Erythroblast (primary cell): ENCODE measurements at places on chromosomes 11 and 22.

GRCh38 chr22:44666207-44666585 is 35.8 kb upstream of the PRR5 start:
- DNase-seq = no peak

GRCh38 chr11:115691030-115691429 is 186.8 kb upstream of the CADM1 start:
- no peak for DNase-seq

- DNase-seq = no peak
These were observed 108.7 kb upstream of the SNX19 start for GRCh38 chr11:131025020-131025419.

- no peak for DNase-seq
These were observed 39.4 kb downstream of the CEP57 start for GRCh38 chr11:95829580-95830259.

DNA sequence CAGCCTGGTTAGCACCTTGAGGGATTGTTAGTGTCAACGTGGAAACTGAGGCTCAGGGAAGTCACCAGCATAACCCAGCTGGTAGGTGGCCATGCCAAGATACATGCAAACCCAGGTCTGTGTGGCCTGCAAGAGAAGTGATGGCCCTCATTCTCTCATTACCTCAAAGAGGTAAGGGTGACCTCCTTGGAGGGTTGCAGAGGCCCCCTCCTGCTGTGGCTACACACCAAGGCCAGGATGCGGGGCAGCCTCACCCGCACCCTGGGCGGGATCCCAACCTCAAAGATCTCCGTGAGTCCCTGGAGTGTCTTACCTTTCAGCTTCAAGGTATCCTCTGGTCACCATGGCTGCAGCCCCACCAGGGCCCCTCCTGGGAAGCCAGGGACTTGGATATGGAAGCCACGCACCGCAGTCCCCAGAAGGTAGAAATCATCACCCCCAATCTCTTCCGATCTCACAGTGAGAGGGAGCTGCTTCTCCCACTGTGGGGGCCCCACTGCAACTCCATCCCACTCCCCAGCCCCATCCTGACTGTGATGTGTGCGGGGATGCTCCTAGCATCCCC is 95.4 kb downstream of the MORC2 start:
- DNase-seq = no peak

DNA sequence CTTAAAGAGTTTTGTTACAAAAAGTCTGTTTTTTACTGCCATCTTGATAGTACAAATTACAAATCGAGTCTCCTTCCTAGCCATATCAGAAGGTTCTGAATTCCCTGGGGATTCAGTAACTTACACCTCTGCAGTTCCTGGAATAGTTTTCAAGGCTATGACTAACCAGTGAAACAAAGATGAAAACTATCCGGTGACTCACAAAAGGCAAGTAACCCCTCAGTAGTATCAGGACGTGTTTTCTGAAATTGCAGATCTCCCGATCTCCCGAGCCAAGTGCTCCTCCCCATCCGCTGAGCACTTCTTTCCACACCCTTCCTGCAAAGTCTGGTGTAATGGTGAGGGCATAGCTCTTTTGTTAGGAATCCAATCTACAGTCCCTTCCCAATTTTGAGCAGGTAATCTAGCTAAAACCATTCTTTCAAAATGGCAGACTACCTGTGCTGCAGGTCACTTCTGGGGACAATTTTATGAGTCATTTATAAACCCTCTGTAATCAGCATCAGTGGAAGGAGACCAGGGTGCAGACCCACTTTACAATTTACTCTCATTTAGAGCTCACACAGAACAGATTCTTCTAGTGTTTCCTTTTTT is 7.7 kb downstream of the E2F8 start:
- no peak for DNase-seq

- no peak for DNase-seq
These were observed 1461.1 kb downstream of the BRD1 start for GRCh38 chr22:48366591-48366990.

DNA sequence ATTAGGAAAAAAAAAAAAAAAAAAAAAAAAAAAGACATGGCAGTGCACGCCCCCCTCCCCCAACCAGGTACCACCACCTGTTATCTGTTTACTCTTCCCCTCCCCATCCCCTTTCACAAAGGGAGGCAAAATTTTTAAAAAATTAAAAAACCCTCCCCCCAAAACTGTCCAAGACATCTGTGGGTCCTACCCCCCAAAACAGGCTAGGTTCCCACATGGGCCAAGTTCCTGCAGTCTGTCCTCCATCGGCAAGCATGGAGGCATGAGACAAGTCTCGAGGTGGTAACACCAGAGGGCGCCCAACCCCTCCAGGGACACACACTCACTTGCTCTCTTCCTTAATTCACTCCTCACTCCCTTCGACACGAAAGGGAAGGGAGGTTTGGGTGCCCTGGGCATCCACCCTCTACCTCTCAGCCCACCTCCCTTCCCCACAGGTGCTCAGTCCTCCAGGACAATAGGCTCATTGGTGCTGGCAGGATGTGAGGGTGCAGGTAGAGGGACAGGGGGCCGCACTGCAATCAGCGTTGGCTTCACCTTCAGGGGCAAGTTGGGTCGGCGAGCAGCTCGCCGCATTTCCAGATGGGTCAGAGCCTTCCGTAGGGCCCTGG is 2.2 kb upstream of the TUT1 start:
- DNase-seq = peak; percentile 90

DNA sequence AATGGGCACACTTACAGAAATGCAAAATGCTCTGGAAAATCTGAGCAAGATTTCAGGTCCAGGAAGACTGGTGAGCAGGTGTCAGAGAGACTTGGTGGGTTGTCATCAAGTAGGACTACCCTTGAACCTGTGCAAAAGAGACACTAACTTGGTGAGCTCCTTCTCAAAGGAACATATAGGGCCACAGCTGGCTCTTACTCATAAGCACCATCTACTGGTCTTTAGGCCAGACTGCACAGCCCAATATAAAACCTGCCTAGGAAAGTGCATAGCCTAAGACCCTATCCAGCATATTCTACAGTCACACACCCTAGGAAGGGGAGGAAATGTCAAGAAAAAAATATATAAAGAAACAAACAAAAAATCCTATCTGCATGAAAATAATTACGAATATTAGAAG is 18.2 kb upstream of the OR10W1 start:
- DNase-seq = peak; percentile 3

GRCh38 chr11:121801394-121801748 is 314.6 kb downstream of the BLID start:
- DNase-seq = no peak

- DNase-seq = no peak
These were observed 377.2 kb downstream of the CTTN start for GRCh38 chr11:70775386-70776075.

DNA sequence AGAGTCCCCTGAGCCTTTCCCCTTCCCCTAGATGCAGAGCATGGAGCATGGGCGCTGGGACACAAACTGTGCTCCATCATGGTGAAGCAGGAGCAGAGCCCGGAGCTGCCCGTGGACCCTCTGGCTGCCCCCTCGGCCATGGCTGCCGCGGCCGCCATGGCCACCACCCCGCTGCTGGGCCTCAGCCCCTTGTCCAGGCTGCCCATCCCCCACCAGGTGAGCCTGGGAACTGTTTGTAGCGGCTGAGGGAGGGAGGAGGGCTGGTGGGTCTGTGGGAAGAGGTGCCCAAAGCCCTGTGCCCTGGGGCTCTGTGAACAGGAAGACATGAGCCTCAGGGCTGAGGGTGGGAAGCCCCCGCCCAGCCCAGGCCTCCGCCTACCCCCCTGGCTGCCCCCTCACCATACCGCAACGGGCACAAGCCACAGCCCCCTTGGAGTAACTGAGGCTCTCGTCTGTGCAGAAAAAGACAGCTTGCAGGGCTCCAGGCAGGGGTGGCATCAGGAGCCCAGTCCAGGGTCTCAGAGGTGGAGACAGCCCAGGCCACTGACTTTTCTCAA is 30.4 kb downstream of the CREB3L1 start:
- no peak for DNase-seq

- DNase-seq = no peak
These were observed 16.5 kb upstream of the CSTF3 start for GRCh38 chr11:33177676-33178336.

GRCh38 chr11:69170704-69171103 is 15.0 kb downstream of the SMIM38 start:
- no peak for DNase-seq

GRCh38 chr22:45455621-45456020 is 42.1 kb downstream of the RIBC2 start:
- no peak for DNase-seq

DNA sequence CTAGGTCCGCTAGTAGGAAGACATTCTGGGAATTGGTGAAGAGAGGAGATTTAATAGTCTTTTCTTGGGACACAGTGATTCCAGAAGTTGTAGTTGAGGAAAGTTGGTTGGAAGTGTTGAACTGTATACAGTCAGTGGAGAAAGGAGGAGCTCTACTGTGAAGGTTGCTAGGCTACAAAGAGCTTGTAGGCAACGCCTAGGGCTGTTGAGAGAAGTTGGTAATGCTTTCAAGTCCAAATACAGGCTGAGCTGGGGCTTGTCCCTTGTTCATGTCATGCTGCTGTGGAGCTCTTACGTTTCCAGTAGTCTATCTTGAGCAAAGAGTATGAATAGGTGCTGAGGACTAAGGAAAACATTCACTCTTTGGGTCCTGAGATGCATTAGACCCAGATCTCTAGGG is 1.1 kb downstream of the TBCEL start:
- DNase-seq = peak; percentile 52

DNA sequence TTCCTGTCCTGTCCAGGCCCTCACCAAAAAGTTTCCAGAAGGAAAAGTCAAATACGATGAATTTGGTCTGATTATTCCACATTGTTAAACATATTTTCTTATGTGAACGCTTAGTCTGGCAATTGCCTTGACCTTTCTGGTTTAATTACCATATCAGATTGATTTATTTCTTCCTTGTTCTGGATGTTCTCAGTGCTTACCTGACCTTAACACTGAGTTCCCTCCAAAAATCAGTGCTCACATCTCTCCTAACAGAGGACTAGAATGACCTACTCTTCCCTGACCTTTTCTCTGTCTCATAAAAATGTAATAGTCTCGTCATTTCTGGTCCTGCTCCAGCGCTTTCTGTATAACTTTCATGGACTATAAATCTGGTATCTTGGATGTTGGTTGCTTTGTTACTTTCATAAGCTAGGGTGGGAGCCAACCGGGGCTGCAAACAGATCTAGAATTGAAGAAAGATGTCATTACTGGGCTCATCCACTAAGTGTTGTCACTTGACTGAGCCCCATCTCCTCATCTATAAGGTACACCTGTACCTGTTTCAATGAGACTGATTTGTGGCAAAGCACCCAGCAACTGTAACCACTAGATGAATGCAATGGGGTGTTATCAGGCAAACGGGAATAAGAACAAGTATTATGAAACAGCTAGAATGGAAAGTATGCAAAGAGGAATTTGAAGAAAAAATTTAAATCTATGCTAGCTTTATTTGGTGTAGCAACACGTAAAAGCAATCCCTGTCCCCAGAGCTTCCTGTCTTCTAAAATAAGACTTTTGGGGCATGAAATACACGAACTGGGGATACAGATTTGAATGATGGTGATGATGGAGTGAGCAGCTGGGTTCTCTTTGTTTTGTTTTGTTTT is 2.4 kb downstream of the FADS2 start:
- DNase-seq = no peak

- no peak for DNase-seq
These were observed 37.4 kb downstream of the SCUBE1 start for GRCh38 chr22:43305806-43306205.

DNA sequence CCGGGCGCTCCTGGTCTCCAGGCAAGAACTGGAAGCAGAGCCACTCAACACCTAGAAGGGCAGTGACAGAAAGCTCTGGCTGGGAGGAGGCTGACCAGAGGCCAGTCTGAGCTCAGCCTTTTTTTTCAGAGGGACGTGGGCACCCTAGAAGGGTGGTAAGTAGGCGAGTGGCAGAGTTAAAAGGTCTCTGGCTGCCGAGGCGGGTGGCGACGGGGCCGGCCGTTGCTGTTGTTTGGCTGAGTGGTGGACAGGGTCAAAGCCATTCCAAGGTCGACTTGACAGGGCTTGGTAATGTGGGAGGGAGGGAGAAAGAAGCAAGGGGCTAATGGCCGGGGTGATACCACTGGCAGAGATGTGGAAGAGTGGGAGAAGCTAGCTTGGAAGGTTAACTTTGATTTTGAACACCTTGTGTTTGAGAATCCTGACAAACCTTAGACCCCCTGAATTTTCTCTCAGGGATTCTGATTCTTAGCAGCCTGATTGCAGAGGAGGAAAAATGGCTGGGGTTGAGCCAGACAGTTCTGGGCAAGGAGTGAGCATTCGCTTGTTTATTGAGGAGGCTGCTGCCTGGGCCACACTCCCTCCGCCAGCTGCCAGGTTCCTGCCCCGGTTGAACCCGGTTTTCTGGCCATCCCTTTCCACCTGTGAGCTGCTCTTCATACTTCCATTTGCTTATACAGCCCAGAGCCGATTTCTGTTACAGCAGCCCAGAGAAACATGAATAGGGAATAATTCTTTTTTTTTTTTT is 868 bp upstream of the SYCE3 start:
- no peak for DNase-seq

DNA sequence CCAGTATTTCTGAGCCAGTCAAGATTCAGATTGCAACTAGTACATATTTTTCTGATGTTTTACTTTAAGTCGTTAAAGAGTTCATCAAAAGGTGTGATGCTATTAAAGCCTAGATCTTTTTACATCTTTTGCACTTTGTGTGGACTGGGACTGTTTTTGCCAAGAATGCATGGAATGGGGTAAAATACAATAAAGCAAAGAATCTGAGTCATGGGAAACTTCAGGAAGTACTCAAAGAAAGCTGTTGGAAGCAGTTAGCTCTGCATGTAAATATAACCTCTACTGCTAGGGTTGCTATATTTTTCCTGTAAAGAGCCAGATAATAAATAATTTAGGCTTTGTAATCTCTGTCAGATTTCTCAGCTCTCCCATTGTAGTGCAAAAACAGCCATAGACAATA is 20.9 kb downstream of the ATXN10 start:
- DNase-seq = no peak

GRCh38 chr22:44246615-44247326 is 66.0 kb downstream of the SHISAL1 start:
- no peak for DNase-seq

DNA sequence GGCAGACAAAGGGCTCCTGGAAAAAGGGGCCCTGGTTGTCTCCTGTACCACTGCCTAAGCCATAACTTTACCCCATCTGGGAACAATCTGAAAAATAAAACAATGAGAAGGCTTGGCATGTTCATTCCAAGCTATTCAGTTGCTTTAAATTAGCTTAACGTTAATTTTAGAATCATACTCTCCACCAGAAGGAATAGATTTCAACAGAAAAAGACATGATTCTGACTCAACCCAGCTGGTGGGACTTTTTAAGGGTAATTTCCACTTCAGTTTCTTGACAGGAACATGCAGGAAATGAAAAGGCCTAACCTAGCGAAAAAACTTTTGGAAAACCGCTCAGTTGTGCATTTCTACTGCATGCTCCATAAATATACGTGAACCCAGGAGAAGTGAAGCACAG is 7.9 kb downstream of the SF3A1 start:
- no peak for DNase-seq

GRCh38 chr11:73215191-73216134 is 2.6 kb upstream of the P2RY2 start:
- DNase-seq = no peak

DNA sequence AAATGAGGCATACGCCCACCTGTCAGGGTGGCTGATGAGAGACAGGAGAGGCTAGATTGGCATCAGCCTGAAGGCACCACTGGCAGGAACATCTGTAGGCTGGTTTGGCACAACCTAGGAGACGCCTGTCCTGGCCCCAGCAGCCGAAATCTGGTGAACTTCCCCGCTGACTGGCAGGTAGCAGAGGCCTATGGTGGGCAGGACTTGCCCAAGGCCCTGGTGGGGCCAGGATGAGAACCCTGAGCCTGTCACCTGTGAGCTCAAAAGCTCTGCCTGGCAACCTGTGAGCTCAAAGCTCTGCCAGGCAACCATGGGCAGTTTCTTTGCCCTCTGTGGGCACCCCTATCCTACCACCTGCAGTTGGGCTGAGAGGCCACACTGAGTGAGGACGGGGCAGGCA is 2.5 kb downstream of the DERL3 start:
- no peak for DNase-seq
